Activated T-helper 1 cell treated with Interleukin-2 at 50 U/mL for 16 hours (primary cell): ENCODE measurements at places on chromosomes 4 and X.

DNA sequence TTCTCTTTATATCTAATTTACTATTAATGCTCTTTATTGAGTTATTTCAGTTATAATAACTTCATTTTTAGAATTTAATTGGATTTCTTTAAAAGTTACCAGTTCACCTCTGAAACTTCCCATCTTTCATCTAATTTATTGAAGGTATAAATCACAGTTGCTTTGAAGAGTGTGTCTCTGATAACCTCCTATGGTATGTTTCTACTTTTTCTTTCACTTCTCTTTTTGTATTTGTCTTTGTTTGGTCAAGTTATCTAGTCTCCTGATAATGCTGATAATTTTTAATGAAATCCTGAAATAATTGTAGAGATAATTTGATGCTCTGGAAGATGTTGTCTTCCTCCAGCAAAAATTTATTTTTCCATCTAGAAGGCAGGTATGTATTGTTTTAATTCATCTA lies 141.6 kb upstream of the NPY2R start:
- DNase-seq: no peak

GRCh38 chrX:74104356-74105015 lies 199.5 kb upstream of the ZCCHC13 start:
- DNase-seq: no peak

- no peak for DNase-seq
Measured at GRCh38 chrX:18422886-18423285, 2.5 kb upstream of the CDKL5 start.

DNA sequence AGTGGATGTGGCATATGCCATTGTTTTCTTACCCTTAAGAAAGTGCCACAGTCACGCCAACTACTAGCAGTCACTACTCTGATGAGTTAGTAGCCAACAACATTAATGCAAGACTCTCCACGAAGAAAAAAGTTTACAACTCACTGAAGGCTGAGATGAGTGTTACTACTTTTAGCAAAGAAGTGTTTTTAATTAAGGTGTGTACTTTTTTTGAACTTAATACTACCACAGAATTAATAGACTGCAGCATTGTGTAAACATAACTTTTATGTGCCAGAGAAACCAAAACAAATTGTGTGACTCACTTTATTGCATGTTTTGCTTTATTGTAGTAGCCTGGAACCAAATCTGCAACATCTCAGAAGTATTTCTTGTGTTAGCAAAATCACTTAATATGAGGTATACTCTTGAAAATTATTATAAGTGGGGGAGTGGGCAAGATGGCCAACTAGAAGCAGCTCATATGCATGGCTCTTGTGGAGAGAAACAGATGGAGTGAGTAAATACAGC lies 2.2 kb upstream of the UGT2B4 start:
- DNase-seq: no peak

GRCh38 chr4:19531906-19532848 lies 719.5 kb upstream of the SLIT2 start:
- no peak for DNase-seq

- no peak for DNase-seq
Measured at GRCh38 chr4:144267084-144267483, 126.6 kb upstream of the GYPA start.

- DNase-seq: no peak
Measured at GRCh38 chr4:84573385-84574068, 9.4 kb upstream of the CDS1 start.

- DNase-seq: no peak
Measured at GRCh38 chr4:182447767-182448280, 204.6 kb downstream of the TENM3 start.

DNA sequence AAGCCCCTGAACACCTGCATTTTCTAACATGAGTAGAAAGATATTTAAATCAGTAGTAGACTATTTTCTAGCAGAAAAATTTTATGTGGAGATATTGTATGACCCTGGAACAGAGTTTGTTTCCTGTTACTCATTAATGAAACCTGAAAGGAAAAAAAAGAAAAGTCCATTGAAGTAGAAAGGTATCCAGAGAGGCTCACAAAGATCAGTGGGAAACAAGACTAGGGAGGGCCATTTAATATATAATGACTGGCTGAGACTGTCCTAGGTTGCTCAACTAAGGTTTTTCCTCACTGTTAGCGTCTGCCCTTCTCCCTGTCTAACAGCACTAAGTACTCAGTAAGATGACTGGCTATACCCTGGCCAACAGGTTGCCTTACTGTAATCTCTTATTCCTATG lies 788.6 kb downstream of the GLUD2 start:
- no peak for DNase-seq

GRCh38 chr4:2411786-2412510 lies 6.5 kb downstream of the ZFYVE28 start:
- no peak for DNase-seq

- DNase-seq: no peak
Measured at GRCh38 chr4:168440442-168441264, 39.6 kb downstream of the DDX60L start.

DNA sequence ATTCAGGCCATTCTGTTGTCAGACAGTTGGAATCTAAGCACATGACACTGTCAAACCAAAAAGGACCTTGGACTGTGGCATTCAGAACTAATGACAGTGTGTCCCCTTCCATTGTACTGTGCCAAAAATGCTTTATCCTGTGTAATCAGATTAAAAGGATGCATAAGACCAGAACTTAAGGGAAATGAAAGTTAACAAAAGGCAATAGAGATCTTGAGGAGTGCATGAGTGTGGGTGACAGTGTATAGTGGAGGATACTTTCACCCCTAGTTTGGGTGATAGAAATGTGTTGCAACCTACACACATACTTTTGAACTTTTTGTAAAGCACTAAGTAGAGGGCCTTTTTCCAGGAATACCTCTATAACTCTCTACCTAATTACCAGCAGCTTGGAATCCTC lies 4.5 kb downstream of the CYSLTR1 start:
- DNase-seq: no peak

DNA sequence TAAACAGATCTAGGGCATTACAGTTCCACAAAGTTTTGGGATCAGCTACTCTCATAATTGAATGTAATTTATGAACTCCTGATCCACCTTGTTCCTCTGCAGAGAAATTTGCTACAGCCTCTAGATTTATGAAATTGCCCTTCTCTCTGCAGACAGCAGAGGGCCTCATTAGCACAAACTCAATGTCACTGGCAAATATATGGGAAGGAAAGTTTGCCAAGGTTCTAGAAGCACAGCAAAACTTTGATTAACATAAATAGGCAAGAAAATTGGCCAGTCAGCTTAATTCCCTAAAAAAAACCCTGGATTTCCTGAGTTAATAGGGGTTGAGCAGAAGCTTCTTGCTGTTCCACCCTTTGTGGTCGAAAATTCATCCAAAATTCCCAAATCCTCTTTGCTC lies 31.5 kb downstream of the PRPS1 start:
- DNase-seq: no peak

DNA sequence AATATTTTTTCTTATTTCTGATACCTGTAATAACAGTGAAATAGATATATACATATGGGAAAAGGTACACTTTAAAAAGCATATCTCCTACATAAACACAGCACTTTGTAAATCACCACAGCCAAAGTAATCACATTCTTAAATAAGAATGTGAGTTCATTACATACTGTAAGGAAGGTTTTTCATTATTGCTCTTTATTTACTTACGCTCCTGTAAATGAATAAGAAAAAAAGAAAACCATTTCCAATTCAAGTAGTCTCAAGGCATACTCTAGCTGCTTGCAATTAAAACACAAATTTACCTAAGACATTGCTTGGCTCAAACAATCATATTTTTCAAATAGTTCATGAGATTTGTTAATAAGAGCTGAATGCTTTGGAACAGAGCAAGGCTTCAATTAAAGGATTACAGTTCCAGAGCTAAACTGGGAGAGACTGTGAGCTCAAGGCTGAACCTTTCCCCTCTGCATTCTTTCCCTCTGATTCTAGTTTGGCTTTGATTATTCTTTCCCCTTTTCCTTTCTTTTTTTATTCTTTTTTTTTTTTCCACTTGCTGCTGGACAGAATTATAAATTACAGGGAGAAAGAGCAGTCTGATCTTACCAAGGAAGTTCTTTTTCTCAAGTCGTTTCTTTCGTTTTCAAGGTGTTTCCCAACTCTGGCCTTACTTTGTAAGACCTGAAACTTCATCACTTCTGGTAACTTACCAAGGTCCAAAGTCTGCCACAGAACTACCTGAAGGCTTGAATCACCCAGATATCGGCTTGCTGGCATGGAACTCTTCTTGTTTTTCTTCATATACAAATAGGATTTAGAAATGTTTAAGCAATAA lies 278.3 kb downstream of the INPP4B start:
- no peak for DNase-seq

DNA sequence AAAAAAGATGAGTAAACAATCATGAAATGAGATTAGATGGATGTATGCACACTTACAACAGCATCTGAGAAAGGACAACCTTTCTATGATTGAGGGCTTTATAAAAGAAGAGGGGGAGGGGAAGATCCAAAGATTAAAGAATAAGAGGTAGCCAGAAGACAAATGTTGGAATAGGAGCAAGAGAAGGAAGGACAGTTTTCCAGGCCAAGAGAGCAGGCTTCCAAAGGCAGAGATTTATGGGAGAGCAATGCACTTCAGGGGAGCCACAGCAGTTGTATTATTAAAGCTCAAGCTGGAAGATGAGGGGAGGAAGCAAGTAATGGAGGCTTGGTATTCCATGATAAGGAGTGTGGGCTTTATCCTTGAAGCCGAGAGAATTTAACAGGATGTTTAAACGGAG lies 110.3 kb upstream of the PTPN13 start:
- no peak for DNase-seq

DNA sequence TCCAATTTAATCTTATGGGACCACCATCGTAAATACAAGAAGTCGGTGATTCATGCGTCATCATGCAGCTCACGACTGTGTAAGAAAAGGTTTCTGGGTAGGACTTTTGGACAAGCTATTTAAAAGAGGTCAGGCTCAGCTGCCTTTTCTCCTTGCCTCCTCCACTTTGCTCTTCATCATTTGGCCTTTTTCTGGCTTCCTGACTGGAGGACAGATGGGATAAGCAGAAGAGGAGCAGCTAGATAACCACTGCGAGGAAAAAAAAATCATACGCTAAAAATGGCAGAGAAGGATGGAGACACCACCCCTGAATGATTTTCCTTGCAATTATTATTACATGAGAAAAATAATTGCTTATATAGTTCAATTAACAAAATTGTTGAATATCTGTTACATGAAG lies 294.3 kb upstream of the FSTL5 start:
- no peak for DNase-seq

DNA sequence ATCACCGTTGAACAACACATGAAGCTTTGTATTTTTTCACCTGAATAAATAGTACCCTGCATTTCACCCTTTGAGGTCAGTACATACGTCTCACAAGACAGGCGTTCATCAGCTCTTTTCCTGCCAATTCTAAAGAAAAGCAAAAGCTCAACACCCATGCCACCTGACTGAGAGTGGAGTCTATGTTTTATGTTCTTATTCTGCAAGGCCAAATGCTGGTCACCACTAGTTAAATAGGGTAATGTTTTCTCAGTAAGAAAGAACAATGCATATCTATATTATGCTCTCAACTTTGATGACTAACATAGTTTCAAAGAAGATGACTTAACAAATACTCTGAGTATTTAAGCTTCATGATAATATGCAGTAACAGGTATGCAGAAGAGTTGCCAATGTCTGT lies 336.3 kb upstream of the BMP3 start:
- no peak for DNase-seq

- DNase-seq: no peak
Measured at GRCh38 chr4:152033621-152034020, 272.8 kb upstream of the GATB start.

DNA sequence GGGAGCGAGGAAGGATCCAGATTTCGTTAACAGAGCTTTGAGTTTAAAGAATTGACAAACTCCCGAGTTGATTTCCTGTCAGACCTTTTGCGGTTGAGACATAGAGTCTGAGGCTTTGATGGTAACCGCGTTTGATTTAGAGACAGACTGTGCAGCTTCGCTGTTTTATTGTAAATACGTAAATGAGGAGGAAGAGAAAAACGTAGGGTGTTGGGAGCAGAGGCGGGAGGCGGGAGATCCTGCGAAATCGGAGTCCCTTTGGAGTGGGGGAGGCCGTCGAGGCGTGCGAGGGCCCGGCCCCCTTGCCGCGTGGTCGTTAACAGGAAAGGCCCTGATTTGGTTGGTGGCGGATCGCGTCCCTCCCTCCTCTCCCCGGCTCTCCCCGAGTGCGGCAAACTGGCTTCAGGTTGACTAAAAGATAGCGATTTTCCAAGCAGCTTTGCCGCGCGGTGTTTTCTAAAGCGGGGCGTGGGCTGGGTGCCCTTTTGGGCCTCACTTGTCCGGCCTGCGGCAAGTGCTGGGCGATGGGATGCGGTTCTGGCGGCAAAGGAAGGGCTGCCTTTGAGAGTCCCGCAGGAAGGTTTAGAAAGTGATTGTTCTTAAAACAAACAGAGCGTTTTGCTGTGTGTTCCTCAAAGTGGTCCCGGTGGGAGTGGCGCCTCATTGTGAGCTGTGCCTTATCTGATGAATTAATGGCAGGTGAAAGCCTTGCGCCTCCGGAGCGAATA lies 857 bp downstream of the SCML1 start:
- DNase-seq: peak; percentile 3

DNA sequence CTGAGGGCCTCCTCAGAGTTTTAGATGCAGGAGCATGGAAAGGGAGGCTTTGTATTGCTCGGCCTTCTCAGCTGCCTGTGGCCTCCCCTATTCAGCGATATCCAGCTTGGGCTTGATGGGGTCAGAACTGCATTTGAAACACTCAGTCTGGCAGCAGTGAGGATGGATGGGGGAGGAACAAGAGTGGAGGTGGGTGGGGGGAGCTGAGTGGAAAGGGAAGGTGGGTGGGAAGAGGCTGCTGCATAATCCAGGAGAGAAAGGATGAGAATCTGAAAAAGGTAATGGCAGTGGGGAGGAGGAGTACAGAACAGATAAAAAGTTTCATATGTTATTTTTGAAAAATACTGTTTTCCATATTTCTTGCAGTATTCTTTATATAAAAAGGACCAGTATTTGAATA lies 202.7 kb downstream of the SLC4A4 start:
- DNase-seq: no peak

GRCh38 chrX:25067271-25068172 lies 51.8 kb upstream of the ARX start:
- no peak for DNase-seq

- no peak for DNase-seq
Measured at GRCh38 chrX:31540313-31540712, 468.5 kb upstream of the FTHL17 start.

DNA sequence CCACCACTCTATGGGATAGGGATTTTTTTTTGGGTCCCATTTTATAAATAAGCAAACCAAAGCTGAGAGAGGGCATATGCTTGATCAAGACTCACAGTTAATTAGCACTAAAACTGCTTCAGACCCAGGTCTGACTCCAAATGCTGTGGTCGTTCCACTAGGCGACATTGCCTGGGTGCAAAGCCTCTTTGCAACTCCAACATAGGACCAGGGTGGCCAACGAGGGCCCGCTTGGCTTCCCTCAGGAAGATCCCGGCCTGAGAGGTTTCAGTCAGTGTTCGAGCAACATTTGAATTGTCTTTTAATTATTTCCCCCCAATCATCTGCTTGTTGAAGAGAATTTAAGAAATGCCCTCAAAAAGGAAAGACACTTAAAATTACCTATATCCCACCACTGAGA lies 11.2 kb downstream of the PJA1 start:
- no peak for DNase-seq

- no peak for DNase-seq
Measured at GRCh38 chr4:140243278-140243753, 89.3 kb upstream of the MAML3 start.
